ENCODE measurements at places on chromosomes 6 and 20.

GRCh38 chr6:32885698-32886286 lies 31.8 kb downstream of the PSMB9 start:
- DNase-seq: peak; percentile 70

GRCh38 chr6:160124605-160125004 lies 3.0 kb downstream of the SLC22A1 start:
- DNase-seq: no peak

DNA sequence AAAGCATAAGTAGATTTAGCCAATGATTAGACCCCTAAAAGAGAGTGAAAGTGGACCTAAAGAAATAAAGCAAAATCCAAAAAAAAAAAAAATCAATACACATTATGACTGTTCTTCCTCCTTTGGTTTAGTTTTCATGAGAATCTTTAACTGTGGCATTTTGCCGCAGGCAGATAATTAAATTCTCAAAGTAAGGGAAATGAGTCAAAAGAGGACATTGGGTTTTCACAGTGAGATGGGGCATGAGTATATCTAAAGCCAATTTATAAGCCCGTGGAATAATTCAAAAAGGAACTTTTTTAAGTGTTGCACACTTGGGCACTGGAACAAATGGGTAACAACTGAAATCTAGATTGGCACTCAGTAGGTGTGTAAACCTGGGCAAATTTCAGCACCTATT lies 230.3 kb downstream of the PKHD1 start:
- DNase-seq: no peak

DNA sequence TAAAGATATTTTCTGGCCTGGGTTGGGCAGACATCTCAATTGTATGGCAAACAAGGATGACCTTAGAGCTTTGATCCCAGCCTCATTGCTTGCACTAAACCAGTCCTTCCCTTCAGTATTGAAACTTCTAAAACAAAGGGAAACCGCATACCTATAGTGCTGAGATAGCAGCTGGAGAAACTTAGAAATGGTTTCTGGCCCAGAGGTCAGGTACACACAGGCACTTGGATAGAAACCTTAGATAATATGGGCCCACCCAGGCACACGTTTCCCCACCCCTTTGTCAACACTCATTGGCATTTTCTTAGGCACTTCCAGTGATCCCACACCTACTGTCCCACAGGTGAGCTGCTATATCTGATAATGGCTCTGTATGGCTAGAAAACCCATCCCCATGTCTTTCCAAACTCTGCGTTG lies 22.1 kb downstream of the NRSN1 start:
- DNase-seq: no peak

DNA sequence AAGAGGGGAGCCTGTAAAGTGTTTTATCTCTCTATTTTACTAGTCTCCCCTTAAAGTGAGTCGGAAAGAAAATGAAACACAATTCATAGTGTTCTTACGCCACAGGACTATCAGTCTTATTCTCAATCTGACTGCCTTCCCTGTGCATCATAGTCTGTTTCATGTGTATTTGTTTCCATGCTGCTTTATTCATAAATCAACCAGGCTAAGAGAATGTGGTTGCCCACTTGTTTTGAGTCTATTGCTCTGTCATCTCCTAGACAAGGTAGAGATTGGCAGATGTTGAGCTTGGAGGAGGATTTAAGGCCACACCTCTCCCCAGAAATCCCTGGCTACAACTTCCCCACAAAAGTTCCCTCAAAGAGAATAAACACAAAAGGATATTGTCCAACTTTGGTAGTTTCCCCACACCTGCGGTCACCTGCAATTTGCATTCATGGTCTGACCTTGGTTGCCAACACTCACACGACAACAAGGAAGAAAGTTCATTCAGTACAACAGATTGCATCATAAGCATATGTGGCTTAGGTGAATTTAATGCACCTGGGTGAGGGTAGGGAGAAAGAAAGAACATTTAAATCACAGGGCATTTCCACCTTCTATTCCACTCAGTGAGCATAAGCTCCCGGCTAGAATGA lies 167.1 kb upstream of the FBXL4 start:
- DNase-seq: no peak

- no peak for DNase-seq
Observed at GRCh38 chr20:37313546-37314091, 24.2 kb downstream of the MANBAL start.

GRCh38 chr6:136719280-136720044 lies 72.8 kb downstream of the MAP3K5 start:
- DNase-seq: no peak

DNA sequence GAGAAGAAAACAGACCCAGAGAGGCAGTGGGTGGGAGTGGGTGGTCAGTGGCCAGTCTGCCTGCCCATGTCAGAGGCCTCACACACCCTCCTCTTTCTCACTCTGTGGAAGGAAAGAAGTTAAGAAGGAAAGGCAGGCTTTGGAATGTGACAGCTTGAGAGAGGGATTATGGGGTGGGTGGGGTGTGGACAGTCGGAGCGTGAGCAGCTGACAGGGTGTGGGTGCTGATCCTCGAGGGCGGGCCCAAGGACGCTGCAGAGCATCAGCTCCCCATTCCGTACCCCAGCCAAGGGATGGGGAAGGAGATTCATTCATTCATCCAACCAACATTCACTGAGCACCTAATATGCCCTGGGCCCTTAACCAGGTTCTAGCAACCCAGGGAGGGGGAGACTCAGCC lies 4.8 kb downstream of the TGM6 start:
- no peak for DNase-seq

DNA sequence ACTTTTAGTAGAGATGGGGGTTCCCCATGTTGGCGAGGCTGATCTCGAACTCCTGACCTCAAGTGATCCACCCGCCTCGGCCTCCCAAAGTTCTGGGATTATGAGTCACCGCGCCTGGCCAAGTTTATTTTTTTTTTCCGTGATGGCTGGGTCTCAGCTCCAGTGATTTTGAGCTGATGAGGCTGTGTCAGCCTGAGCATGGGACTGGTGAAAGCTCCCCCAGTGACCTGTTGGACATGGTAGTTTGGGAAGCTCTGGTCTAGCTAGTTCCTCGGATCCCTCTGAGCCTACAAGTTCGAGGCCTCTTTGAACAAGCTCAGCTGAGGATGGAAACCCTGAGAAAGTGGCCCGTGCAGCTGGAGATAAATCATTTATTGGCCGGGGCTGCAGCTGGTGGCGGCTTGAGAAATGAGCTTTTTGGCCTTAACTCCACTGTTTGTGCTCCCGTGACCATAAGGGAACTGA lies 126.8 kb downstream of the SNX5 start:
- no peak for DNase-seq

DNA sequence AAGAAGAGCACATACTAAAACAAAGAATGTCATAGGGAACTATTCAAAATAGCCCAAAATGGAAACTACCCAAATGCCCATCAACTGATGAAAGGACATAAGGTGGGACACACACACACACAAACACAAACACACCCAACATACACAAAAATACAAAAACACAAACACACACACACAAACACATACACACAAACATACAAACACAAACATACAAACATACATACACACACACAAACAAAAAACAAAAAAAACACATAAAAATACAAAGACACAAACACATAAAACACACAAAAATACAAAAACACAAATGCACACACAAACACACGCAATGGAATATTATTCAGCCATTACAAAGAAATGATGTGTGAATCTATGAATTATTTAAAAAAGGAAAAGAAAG lies 203.6 kb downstream of the ERMARD start:
- DNase-seq: no peak

GRCh38 chr6:169328112-169328801 lies 74.6 kb upstream of the THBS2 start:
- no peak for DNase-seq

GRCh38 chr6:165146456-165146855 lies 162.9 kb downstream of the C6orf118 start:
- no peak for DNase-seq
